HTR-8/SVneo (cell line): ENCODE measurements at places on chromosomes 13 and 19.

DNA sequence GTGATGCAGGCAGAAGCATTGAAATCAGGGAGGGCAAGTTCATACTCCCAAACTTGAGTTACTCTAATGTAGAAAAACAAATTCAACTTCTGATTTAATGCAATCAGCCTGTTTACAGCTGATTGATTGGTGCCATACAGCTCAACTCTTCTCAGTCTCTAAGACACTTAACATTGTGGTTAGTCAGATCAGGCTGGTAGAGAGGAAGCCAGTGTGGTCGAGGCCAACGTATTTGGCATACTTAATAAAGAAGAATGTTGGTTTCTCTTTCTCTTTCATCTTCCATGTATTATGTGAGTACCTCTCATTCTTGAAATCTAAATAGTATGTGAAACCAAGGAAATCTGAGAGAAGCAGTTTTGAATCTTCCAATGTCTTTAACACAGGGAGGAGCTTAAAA lies 255.0 kb upstream of the SLITRK1 start:
- DNase-seq = no peak

DNA sequence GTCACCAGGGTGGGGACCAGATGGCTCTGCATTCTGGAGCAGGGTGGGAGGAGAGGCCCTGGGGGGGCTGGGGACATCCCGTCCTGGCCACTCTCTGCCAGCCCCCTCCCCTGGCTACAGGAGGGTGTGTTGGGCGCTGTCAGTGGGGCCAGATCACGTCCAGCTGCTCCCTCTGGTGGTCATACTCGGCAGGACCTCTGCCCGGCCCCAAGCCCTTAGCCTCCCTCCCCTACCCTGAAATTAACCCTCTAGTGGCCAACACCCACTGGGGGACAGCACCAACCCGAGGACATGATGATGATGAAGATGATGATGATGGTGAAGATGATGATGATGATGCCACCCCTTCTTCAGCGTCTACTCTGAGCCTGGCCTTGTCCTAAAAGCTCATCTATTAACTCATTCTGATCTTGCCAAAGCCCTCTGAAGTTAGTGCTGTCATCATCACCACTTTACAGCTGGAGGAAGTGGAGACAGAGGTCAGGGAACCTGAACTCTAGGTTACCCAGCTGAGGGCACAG lies 590 bp upstream of the LGI4 start:
- DNase-seq = peak; percentile 82

GRCh38 chr13:91360246-91360751 lies 12.8 kb downstream of the MIR17HG start:
- no peak for DNase-seq

DNA sequence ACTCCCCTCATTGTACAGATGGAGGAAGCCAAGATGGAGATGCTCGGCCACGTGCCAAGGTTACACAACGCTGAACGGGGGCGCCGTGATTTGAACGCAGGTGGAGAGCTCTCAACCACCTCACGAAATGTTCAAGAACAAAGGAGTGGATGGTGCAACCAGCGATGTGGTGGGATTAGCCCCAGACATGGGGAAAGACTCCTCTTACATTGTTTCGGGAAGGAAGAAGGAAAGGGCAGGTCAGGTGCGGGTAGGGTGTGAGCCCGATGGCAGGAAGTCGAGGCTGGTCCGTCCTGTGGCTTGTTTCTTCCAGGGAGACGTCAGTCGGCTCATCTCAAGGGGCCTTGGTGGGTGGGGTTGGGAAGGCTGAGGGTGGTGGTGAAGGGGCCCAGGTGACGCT lies 7.1 kb upstream of the KLK14 start:
- no peak for DNase-seq

DNA sequence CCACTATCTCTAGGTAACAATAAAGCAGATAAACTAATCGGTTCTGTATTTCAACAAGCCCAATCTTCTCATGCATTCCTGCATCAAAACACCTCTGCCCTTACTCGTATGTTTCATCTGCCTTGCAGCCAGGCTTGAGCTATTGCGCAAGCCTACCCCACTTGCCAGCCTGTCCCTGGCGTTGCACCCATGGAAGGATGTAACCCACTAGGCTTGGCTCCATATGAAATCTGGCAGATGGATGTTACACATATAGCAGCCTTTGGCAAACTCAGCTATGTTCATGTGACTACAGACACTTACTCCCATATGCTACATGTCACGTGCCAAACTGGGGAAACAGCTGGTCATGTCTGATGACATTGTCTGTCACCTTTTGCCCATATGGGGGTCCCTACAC lies 11.9 kb upstream of the ZNF549 start:
- DNase-seq = no peak

- no peak for DNase-seq
These were observed 1.7 kb downstream of the PDE4A start for GRCh38 chr19:10422046-10422461.

- no peak for DNase-seq
These were observed 166.8 kb downstream of the MAB21L1 start for GRCh38 chr13:35309706-35310105.

GRCh38 chr13:71115301-71115700 lies 751.7 kb downstream of the DACH1 start:
- no peak for DNase-seq

DNA sequence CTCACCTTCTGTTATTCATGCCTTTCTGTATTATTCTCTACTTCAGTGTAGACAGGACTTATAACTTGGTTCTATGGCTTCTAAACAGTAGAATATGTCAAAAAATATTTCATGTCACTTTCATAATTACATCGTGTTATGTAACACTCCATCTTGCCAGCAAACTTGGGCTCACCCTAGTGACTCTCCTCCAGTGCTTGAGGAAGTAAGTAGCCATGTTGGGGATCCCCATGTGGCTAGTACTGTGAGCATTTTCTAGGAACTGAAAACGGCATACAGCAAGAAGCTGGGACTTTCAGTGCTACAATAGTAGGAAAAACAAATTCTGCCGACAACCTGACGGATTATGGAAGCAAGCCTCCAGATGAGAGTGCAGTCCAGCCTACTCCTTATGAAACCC lies 495.6 kb downstream of the SLITRK6 start:
- DNase-seq = no peak
